Activated CD8-positive, alpha-beta memory T cell treated with anti-CD3 and anti-CD28 coated beads, Interleukin-2, amount 10 ng/mL, durations not matched to agents 7 days and 5 days (primary cell): ENCODE measurements at places on chromosomes 5 and 9. TPM values are rescaled to one million over a fixed set of nuclear protein-coding genes. Genes with fewer than 3 reads are reported as not detected.

- no peak for DNase-seq
- no peaks in the 10 kb centered on the region for H3K27me3 ChIP-seq
- H3K27ac ChIP-seq, result no peak overlapping the region
- no peaks in the 10 kb centered on the region for H3K4me1 ChIP-seq
- H3K36me3 ChIP-seq, result no peaks in the 10 kb centered on the region
- H3K4me3 ChIP-seq, result no peak overlapping the region
Observed at GRCh38 chr9:40935336-40935735, 193.1 kb downstream of the FOXD4L6 start.

GRCh38 chr5:151555760-151556576 is 35.2 kb downstream of the FAT2 start:
- H3K4me1 ChIP-seq, result no peaks in the 10 kb centered on the region
- no peak overlapping the region for H3K4me3 ChIP-seq
- peaks cover 2% of the 10 kb centered on the region for H3K27me3 ChIP-seq
- no peak for DNase-seq
- H3K27ac ChIP-seq, result no peak overlapping the region
- no peaks in the 10 kb centered on the region for H3K36me3 ChIP-seq

DNA sequence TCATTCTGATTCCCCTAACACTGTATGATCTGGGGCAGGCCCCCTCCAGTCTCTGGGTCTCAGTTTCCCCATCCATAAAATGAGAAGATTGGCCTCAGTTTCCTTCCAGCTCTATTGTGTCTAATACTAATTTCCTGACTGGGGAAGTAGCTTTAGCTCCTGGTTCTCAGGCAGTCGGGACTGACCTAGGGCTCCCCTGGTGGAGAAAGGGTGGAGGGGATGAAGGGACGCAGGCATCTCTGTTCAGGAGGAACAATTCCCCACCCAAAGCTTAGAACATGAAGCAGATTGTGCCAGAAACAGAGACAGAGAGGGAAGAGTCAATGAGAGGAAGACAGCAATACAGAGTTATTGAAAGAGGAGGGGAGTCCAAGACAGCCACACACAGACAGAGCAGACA is 14.2 kb upstream of the PTGS1 start:
- no peaks in the 10 kb centered on the region for H3K36me3 ChIP-seq
- peaks cover 7% of the 10 kb centered on the region for H3K27me3 ChIP-seq
- H3K4me3 ChIP-seq, result no peak overlapping the region
- peaks cover 9% of the 10 kb centered on the region for H3K4me1 ChIP-seq
- no peak for DNase-seq

The ARPC5L gene
- 90.6 TPM for total RNA-seq

The KIAA0825 gene
- 2.7 TPM for total RNA-seq
